Fibroblast of skin of right quadriceps (primary cell): ENCODE measurements at places on chromosomes 4 and X.
A peak's percentile ranks its signal among the peaks of the same experiment; 100 is the strongest.

DNA sequence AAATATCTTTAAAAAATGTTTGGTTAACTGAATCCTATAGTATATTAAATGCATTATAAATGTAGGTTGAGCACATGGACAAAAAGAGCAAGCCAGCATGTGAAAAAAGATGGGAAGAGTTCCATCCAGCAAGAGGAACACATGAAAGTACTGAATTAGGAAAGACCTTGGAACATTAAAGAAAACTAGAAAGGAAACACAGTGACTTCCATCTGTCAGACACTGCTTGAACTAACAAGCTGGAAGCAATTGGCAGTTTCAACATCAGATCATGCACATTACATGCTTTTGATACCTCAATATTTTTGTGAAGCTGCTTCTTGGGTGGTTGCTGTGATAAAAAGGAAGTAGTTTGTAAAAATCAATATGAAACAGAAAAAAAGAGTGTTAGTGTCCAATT, 626.8 kb upstream of the GNPDA2 start:
- DNase-seq = no peak

- DNase-seq = no peak
Observed at GRCh38 chrX:115573185-115573584, 12.2 kb downstream of the PLS3 start.

DNA sequence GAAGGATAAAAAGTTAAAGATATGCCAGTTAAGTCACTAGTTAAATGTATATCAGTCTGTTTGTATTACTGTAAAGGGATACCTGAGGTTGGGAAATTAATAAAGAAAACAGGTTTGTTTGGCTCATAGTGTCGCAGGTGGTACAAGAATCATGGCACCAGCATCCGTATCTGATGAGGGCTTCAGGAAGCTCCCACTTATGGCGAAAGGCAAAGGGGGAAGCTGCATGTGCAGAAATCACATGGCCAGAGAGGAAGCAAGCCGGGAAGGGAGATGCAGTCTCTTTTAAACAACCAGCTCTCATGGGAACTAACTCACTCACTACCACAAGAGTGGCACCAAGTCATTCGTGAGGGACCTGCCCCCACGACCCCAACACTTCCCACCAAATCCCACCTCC, 91.9 kb upstream of the SH3RF1 start:
- DNase-seq = no peak

- DNase-seq = no peak
Observed at GRCh38 chrX:39874202-39874816, 223.4 kb downstream of the BCOR start.

DNA sequence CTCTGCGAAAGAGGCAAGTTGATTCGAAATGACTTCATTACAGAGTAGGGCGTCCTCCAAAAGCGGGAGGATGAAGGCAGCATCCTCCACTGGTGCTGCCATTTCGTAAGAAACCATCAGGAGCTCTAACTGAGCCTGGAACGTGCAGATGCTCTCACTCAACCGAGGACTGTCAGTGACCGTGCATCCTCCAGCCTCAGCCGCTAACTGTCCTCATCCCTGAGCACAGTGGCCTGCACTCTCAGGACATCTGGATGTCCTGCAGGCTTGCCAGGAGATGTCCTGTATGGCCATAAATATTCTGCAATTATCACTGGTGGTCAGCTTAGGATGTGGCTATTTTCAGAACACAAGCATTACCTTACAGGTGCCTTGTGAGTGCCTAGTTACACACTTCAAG, 107.1 kb upstream of the ADRA2C start:
- DNase-seq = no peak

GRCh38 chr4:142883040-142883832, 37.1 kb upstream of the INPP4B start:
- DNase-seq = no peak

DNA sequence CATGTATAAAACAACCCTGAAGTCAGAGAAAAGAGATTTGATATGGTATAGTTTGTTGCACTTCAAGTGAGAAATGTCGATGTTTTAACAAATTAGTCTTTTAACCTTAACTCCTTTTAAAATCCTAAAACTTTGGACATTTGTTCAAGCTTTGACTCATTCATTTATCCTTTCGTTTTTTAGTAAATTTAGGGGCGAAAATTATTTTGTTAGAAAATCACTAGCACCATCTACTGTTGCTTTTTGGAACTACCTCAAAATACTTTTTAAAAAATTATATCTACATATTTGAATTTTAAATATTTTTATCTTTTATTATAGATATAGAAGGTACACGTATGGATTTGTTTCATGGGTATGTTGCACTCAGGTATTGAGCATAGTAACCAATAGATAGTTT, 165.1 kb upstream of the POF1B start:
- peak; percentile 0 for DNase-seq

GRCh38 chrX:56744996-56745395, 16.0 kb downstream of the NBDY start:
- DNase-seq = peak; percentile 74

DNA sequence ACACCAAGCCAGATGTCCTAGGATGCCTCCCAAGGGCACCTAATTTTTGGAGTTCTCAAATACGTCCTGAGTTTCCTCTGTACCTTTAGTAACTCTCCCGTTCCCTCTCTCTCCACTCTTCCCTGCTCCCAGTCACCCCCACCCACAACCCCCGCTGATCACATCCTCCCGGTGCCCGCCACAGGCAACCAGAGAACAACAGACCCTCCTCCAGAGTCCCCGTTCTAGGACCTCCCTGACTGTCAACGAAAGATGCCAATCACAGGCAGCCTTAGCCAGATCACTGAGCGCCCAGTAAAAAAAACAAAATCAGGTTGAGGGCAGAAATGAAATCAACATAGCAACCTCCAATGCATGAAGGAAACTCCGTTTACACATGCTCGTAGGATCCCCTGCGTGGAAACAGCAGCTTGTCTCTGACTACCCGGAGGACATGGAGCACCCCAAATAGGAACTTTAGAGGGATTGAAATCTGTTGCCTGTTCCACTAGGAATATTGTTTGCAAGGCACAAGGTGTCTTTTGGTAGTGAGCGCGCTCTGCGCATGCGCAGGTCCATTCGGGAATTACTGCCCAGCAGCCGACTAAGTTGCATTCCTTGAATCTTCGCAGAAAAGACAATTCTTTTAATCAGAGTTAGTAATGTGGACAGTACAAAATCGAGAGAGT, at the start of gene GABRB1:
Gene GABRB1 (plus strand): TSS at position 557 of the 668 bp plus-strand sequence.
- DNase-seq = peak; percentile 42

DNA sequence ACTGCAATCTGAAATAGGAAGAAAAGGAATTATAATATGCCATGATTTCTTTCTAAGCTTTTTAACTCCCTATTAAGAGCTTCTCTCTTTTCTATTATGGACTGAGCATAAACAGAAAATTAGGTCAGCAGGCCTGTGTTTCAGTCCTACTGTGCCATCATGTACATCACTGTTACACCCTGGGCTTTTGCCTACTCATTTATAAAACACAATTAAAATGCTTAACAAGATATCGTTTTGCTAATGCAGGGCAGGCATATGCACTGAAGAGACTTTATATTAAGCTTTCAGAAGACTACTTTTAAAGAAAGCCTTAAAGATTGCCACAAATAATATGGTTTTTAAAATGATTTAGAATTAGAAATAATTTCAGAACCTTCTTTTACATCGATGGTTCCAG, 828 bp upstream of the BBS12 start:
- no peak for DNase-seq

DNA sequence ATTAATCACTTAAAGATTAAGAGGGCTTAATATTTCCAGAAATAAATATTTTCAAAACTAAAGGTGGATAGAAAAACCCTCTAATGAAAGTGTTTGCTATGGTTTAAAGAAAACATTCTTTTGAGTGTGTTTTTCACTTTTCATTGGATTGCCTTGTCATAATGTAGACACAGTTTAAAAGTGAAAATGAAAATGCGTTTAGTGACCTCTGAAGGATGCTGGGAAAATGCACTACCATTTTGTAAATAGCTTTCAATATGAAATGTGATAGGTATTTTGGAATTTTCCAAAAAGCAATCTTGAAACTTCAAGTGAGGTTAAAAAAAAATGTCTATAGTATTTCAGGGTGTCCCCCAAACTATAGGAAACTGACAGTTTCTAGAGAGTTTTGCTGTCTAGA, 642.2 kb downstream of the C4orf33 start:
- no peak for DNase-seq
